Uterus (tissue), 4 donors: ENCODE measurements at places on chromosomes 6 and 20. TPM values are rescaled to one million over a fixed set of nuclear protein-coding genes. Genes with fewer than 3 reads are reported as not detected.
A peak's percentile ranks its signal among the peaks of the same experiment; 100 is the strongest.

DNA sequence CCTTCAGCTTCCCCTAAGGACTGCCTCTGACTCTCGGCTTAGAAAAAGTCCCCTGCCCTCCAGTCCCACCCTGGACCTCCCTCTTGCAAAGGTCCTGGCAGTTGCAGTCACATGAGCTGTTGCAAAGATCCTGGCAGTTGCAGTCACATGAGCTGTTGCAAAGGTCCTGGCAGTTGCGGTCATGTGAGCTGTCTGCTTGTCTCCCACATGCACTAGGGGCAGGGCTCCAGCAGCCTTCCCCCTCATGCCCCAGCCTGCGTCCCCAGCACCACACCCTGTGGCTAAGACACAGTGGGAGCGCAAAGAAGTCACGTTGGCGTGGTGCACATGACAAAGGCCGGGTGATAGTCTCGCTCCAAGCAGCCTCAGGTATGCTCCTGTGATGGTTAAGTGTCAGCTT, 82.9 kb downstream of the ZNF217 start:
- no peaks in the 10 kb centered on the region for H3K36me3 ChIP-seq
- no peak overlapping the region for H3K27ac ChIP-seq
- no peak for DNase-seq

GRCh38 chr6:35343835-35344550, 1.6 kb downstream of the PPARD start:
- no peaks in the 10 kb centered on the region for H3K27me3 ChIP-seq
- H3K27ac ChIP-seq, result peak overlapping the region; percentile 84
- no peaks in the 10 kb centered on the region for H3K4me1 ChIP-seq
- H3K4me3 ChIP-seq, result peak overlapping the region; percentile 40
- H3K36me3 ChIP-seq, result no peaks in the 10 kb centered on the region

KCNK16 gene
- total RNA-seq, result not detected

- H3K27ac ChIP-seq, result no peak overlapping the region
- H3K36me3 ChIP-seq, result no peaks in the 10 kb centered on the region
- no peak for DNase-seq
- no peaks in the 10 kb centered on the region for H3K4me1 ChIP-seq
Observed at GRCh38 chr20:7770046-7770445, 170.2 kb downstream of the HAO1 start.

GRCh38 chr6:133632206-133632605, 256.7 kb upstream of the TCF21 start:
- no peaks in the 10 kb centered on the region for H3K36me3 ChIP-seq
- H3K4me1 ChIP-seq, result no peaks in the 10 kb centered on the region
- H3K4me3 ChIP-seq, result no peak overlapping the region

DNA sequence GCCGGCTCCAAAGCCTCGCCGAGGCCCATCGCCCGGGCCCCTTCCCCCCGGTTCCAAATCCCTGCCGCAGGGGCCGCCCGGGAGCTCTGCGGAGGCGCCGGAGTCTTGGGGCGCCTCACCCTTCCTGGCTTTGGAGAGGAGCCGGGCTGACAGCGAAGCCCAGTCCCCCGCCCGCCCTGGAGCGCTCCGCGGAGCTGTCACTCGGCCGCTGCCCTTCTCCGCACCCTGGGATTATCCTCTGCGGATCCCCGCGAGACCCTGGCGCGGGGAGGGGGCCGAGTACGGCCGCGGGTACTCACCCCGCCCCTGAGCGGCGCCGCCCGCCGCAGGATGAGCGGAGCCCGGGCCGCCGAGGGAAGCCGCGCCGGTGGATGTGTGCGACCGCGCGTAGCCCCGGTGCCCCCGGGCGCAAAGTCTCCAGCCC, 343 bp downstream of the SNAP91 start:
- no peak for DNase-seq
- no peaks in the 10 kb centered on the region for H3K4me1 ChIP-seq
- no peaks in the 10 kb centered on the region for H3K36me3 ChIP-seq
- H3K27me3 ChIP-seq, result no peaks in the 10 kb centered on the region
- H3K27ac ChIP-seq, result no peak overlapping the region

RBM24 gene
- total RNA-seq, result 39.0 TPM

RIMS1 gene
- not detected for total RNA-seq

SGK2 gene
- total RNA-seq, result 0.77 TPM

- no peaks in the 10 kb centered on the region for H3K36me3 ChIP-seq
- no peaks in the 10 kb centered on the region for H3K4me1 ChIP-seq
- H3K27ac ChIP-seq, result no peak overlapping the region
- H3K4me3 ChIP-seq, result no peak overlapping the region
- DNase-seq, result no peak
Observed at GRCh38 chr6:36368921-36369865, 18.3 kb downstream of the ETV7 start.

ULBP3 gene
- total RNA-seq, result 0.61 TPM

GRCh38 chr20:41078329-41078728, 49.7 kb downstream of the TOP1 start:
- H3K4me3 ChIP-seq, result no peak overlapping the region
- DNase-seq, result no peak
- H3K27me3 ChIP-seq, result no peaks in the 10 kb centered on the region
- H3K27ac ChIP-seq, result no peak overlapping the region
- no peaks in the 10 kb centered on the region for H3K4me1 ChIP-seq
- H3K36me3 ChIP-seq, result no peaks in the 10 kb centered on the region

DNA sequence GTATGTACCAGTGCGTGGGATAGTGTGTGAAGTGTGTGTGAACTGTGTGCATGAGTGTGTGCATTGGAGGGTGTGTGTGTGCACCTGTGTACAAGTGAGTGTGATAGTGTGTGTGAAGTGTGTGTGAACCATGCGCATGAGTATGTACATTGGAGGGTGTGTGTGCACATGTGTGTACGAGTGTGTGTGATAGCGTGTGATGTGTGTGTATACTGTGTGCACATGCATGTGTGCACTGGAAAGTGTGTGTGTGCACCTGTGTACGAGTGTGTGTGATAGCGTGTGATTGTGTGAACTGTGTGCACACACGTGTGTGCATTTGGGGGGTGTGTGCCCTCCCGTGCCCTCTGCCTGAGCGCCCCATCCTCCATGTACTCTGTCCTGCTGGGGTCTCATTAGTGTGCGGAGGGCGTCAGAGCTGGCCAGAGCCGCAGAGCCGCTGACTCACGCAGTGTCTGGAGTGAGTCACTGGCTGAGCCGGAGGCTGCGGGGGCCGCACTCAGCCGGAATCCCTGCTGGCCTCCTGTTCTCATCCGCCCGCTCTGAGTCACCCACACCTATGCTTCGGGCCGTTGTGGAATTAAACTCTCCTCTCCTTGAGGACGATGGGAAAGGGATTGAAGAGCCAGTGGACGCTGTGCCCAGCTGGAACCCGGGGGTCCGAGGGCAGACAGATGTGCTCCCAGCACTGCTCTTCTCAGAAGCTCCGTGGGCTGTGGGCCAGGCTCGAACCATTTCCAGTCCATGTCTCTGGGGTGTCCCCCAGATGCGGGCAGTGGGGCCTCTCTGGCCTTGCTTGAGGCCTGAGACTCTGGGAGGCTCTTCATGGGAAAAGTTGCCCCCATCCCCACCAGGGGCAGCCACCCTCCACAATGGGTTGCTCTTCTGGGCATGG, 27.3 kb upstream of the STX16 start:
- no peaks in the 10 kb centered on the region for H3K27me3 ChIP-seq
- H3K4me3 ChIP-seq, result no peak overlapping the region
- H3K4me1 ChIP-seq, result no peaks in the 10 kb centered on the region
- H3K27ac ChIP-seq, result no peak overlapping the region

HDGFL1 gene
- total RNA-seq, result not detected

DNA sequence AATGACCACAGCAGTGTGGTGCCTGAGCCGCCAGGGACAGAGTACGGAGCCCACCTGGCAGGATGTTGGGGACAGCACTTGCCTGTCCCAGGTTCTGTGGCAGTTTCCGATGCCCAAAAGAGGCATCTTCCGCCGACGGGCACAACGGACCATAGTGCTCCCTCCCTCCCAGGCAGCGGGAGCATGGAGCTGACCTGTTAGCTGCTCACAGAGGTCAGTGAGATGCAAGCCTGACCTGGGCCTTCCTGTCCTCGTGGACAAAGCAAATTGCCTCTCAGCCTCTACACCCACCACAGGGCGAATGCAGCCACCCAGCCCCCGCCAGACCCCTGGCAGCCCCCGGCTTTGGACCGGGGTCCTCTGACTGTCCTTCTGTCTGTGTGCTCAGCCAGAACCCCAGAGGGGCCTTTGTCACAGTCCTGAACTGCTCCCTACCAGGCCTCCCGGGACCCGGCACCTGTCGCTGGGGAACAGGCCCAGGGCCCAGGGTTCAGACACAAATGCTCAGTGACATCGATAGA, 16.2 kb upstream of the FRMD1 start:
- DNase-seq, result no peak
- no peaks in the 10 kb centered on the region for H3K4me1 ChIP-seq
- H3K4me3 ChIP-seq, result no peak overlapping the region
- H3K27me3 ChIP-seq, result no peaks in the 10 kb centered on the region

DNA sequence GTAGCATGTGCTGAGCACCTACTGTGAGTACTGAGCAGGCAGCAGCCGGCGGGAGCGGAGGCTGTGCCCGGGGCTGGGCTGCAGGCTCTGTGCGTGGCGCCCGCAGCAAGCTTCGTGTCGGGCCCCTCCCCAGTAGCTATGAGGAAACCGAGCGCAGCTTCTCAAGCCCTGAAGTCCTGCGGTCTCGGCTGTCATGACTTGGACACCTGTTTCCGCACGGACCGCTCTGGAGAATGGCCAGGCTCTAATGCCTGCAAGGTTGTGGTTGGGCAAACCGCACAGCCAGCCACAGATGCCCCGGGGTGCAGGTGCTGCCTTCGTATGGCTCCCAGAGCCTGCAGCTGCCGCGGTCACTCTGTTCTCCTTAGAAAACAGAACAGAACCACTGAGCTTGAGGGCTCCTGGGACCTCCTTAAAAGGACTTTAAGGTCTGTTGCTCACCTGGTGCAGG, 33.7 kb downstream of the PYGB start:
- no peaks in the 10 kb centered on the region for H3K4me1 ChIP-seq
- no peaks in the 10 kb centered on the region for H3K36me3 ChIP-seq
- DNase-seq, result peak; percentile 10
- H3K4me3 ChIP-seq, result no peak overlapping the region
- no peaks in the 10 kb centered on the region for H3K27me3 ChIP-seq

TRIM15 gene
- total RNA-seq, result not detected

- no peaks in the 10 kb centered on the region for H3K4me1 ChIP-seq
- no peak for DNase-seq
- H3K36me3 ChIP-seq, result no peaks in the 10 kb centered on the region
- H3K27me3 ChIP-seq, result no peaks in the 10 kb centered on the region
Observed at GRCh38 chr6:18823782-18824386, 436.7 kb downstream of the RNF144B start.

- H3K27ac ChIP-seq, result no peak overlapping the region
- H3K4me1 ChIP-seq, result no peaks in the 10 kb centered on the region
- no peaks in the 10 kb centered on the region for H3K27me3 ChIP-seq
- no peaks in the 10 kb centered on the region for H3K36me3 ChIP-seq
- no peak for DNase-seq
- H3K4me3 ChIP-seq, result no peak overlapping the region
Observed at GRCh38 chr6:145620088-145620487, 115.2 kb downstream of the EPM2A start.

IMPG1 gene
- total RNA-seq, result not detected

- H3K4me3 ChIP-seq, result no peak overlapping the region
- DNase-seq, result no peak
- no peak overlapping the region for H3K27ac ChIP-seq
- no peaks in the 10 kb centered on the region for H3K36me3 ChIP-seq
Observed at GRCh38 chr6:76942203-76942966, 520.9 kb downstream of the HTR1B start.

ECI2 gene
- total RNA-seq, result 57.9 TPM

- H3K4me1 ChIP-seq, result no peaks in the 10 kb centered on the region
- no peaks in the 10 kb centered on the region for H3K27me3 ChIP-seq
- no peak overlapping the region for H3K27ac ChIP-seq
- H3K4me3 ChIP-seq, result no peak overlapping the region
- no peak for DNase-seq
Observed at GRCh38 chr6:110939429-110940200, 18.9 kb upstream of the GTF3C6 start.

DNA sequence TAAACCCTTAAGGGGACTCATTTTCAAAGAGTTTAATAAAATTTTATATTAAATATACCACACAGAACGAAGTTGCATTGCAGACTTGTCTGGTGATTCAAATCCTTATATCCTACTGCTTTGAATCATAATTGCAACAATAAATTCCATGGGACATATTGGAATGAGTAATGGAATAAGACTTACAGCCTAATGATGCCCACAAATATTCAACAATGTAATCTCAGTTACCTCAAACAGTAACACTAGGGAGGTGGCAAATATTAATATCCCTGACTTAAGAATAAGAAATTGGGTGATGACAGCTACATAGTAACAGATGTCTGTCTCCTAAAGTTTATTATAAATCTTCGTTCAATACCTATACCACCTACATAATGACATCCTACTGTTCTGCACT, 52.6 kb downstream of the BMP5 start:
- H3K36me3 ChIP-seq, result no peaks in the 10 kb centered on the region
- no peak overlapping the region for H3K27ac ChIP-seq
- no peaks in the 10 kb centered on the region for H3K27me3 ChIP-seq
- H3K4me3 ChIP-seq, result no peak overlapping the region
- no peak for DNase-seq

GRCh38 chr6:30782425-30783014, 38.2 kb upstream of the IER3 start:
- H3K36me3 ChIP-seq, result no peaks in the 10 kb centered on the region
- peak overlapping the region; percentile 96 for H3K27ac ChIP-seq
- no peak overlapping the region for H3K4me3 ChIP-seq
- peaks cover 32% of the 10 kb centered on the region for H3K4me1 ChIP-seq

DNA sequence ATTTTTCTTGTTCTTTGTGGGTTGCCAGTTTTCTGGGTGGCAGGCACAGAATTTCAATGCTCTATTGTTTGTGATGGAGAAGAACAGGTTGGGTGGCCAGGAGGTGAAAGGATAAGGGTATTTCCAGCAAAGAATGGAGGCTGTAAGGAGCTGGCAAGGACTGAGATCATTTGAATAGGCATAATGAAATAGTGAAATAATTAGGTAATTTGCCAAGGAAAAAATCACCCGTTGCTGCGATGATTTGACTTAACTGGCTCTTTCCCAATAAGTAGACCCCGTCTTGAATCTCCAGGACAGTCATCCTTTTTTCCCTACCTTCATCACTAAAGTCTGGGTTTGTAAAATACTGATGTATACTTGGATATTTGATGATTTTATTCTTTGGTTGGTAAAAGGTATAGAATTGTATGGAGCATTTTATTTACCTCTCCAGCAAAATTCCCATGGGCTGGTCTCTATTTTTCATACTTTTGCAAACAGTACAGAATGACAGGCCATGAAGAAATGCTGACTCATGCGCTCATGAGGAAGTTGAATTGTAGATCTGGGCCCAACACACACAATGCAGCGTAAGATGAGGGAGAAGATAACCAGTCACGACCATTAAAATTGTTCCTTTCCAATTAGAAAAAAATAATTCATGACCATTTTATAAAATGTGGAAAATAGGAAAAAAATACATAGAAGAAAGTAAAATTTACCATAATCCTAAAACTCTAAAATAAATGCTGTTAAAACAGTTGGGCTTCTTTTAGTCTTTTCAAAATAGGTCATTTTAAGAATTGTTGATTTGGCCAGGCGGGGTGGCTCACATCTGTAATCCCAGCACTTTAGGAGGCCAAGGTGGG, 2.4 kb upstream of the GCNT2 start:
- H3K27ac ChIP-seq, result no peak overlapping the region
- no peaks in the 10 kb centered on the region for H3K36me3 ChIP-seq
- H3K4me3 ChIP-seq, result no peak overlapping the region
- DNase-seq, result no peak
- H3K27me3 ChIP-seq, result no peaks in the 10 kb centered on the region

- no peaks in the 10 kb centered on the region for H3K27me3 ChIP-seq
- H3K27ac ChIP-seq, result no peak overlapping the region
- H3K36me3 ChIP-seq, result no peaks in the 10 kb centered on the region
- H3K4me1 ChIP-seq, result no peaks in the 10 kb centered on the region
- no peak for DNase-seq
- H3K4me3 ChIP-seq, result no peak overlapping the region
Observed at GRCh38 chr6:7255918-7256317, 57.1 kb downstream of the SSR1 start.

SLC22A16 gene
- 2.9 TPM for total RNA-seq
